Stimulated activated CD8-positive, alpha-beta memory T cell treated with anti-CD3 and anti-CD28 coated beads, Interleukin-7, amount 100 ng/mL, for 4 hours (primary cell): ENCODE measurements at places on chromosomes 3 and 15.

DNA sequence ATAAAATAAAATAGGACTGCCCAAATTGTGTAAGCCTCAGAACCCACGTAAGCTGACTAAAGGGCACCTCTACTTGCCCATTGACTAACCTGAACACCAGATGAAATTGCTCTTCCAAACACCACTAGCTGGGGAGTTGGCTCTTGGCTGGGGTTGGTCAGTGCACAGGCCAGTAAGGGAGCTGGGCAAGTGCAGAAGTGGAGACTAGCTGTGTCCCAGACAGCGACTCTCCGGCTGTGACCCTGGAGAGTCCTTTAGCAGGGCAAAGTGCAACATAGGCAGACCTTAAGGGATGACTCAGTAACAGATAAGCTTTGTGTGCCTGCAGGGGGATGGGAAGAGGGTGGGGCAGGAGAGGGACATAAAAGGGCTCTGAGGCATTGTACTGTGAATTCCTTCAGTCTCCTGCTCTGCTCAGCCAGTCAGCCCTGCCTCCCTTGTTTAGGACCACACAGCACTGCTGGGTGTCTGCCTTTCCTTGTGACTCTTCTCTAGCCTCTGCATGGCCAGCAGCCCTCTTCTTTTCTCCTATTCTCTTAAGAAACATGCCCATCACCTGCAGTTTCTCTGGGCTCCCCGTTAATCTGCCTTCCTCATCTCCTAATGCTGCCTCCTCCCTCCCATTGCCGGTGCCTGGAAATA lies 13.2 kb downstream of the NR1I2 start:
- no peak for DNase-seq

DNA sequence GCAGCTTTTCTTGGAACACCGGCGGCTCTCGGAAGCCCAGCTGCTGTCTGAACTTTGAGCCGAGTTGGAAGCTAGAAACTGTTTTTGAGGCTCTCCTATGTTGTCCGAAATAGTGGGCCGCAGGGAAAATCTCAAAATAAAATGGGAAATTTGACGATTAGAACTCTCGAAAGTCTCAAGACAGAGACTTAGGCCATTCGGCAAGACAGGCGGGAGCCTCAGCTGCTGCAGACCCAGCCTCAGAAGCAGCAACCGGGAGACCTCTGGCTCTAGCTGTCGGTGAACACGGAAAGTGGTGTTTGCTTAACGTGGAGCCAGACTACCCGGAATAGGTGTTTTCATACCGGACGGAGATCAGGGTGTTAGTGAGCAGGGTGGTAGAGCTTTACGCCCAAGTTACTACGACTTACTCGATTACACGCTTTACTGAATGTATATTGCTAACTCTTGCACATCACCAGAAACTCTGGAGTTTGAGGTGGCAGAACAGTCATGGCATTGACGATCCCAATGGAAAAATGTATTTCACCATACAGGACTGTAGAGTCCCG lies 357 bp upstream of the MAN2C1 start:
- no peak for DNase-seq

DNA sequence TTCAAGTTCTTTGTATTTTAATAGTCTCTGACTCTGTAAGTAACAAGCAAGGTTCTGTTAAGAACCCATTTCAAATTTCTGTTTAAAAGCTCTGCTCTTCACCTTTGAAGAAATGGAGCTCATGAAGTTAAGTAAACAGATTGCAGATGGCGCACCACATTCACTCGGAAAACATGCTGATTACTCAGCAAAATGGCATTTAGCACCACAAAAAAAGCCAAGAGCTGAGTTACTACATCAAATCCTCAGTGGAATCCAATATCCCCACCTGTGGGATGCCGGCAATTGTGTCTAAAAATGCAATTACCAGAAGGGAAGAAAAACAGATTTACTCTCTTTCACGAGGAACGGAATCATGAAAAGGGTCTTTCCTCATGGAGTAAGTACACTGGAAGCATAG lies 758.0 kb downstream of the NTRK3 start:
- DNase-seq = no peak

DNA sequence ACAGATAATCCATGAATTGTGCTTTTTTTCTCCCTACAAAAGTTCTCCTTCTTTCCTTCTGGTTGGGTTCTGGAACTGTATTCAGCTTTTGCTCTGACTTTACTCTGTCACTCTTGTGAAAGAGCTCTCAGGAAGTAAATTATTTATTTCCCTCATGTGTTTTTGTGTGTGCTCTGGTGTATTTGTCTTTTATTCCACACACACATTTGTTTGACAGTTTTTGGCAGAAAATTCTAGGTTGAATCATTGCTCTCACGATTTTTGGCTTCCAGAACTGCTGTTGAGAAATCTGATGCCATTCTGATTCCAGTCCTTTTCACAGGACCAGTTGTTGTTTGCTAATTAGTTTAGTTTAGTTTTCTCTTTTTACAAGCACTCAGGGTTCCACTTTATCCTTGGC lies 172.8 kb downstream of the PLCH1 start:
- DNase-seq = no peak

DNA sequence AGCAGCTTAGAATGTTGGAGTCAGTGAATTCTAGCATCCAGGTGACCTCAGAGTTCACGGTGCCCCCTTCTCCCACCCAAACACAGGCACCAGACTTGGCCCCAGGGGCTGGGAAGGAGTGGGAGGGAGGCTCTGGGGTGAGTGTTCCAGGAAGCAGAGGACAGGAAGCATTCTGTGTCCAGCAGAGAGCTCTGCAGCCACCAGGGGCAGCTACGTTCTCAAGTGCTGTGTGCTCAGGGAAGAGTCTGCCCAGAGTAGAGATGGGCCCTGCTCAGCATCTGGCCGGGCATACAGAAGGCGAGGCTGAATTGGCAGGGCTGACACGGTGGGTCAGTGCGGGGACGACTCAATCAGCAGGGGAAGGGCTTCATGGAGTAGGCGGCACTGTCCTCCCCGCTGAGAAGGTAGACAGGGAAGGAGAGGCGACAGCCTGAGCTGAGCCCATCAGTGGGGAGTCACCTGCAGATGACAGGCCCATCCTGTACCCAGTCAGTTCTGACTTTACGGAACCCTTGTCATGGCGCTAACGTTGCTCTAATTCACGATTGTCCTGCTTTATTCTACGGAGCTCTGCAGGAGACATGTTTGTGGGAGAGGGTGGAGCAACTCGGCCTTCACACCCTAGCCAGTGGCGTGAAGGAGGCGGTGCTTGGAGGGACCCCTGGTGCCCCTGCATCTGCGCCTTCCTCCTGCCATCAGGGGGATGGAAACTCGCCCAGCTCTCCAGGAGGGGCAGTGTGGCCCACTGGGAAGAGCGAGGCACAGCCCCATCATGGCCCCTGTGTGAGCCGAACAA lies 82.2 kb downstream of the C3orf70 start:
- no peak for DNase-seq

DNA sequence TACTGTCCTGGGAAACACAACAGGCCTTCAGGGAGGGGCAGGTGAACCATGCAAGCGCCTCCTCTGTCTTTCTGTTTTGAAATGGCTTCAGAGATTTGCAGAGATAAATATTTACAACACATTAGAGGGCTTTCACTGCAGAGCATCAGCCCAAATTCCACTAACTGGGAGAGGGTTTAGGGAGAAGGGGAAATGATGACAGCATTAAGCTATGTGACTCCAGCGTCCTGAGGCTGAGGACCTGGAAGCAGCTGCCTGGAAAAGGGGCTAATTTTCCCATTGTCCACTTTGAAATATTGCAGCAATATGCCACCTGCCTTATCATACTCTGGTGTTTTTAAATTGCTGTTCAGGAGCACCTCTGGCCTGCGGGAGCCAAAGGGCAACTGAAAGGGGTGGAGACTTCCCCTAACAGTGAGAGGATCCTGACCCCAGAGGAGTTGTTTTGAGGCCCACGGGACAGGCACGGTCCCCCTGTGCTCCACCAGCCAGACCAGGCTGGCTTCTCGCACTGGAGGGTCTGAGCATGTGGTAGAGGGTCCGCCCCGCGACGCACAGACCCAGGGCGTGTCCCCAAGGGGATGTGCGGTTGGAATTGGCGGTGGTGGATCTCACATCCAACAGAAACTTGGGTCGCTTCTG lies 110.6 kb downstream of the XXYLT1 start:
- DNase-seq = no peak

DNA sequence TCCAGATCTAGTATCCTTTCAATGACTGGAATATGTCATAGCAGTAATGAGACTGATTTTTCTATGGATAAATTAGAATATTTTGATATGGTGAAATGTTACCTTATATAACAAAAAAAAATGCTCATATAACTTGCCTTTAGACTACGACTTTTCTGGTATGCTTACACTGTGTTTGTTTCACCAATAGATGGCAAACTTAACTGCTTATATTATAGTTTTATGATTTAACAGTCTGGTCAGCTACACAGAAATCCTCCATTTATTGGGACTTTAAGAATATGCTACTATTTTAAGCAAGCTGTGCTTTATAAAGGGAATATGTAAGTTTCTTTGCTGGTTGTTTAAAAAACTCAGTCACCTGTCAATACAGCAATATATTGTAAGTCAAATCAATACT lies 205.6 kb downstream of the VGLL3 start:
- no peak for DNase-seq
